ENCODE measurements at places on chromosomes 2 and 18. TPM values are rescaled to one million over a fixed set of nuclear protein-coding genes. Genes with fewer than 3 reads are reported as not detected.
A peak's percentile ranks its signal among the peaks of the same experiment; 100 is the strongest.

GRCh38 chr2:128789776-128790455, 471.2 kb upstream of the HS6ST1 start:
- no peaks in the 10 kb centered on the region for H3K27me3 ChIP-seq
- no peak overlapping the region for H3K27ac ChIP-seq
- H3K4me3 ChIP-seq = no peak overlapping the region

- H3K27me3 ChIP-seq = no peaks in the 10 kb centered on the region
- no peaks in the 10 kb centered on the region for H3K36me3 ChIP-seq
- no peak overlapping the region for H3K27ac ChIP-seq
- no peak overlapping the region for H3K4me3 ChIP-seq
- DNase-seq = no peak
Measured at GRCh38 chr2:20625491-20626391, 25.2 kb downstream of the HS1BP3 start.

DNA sequence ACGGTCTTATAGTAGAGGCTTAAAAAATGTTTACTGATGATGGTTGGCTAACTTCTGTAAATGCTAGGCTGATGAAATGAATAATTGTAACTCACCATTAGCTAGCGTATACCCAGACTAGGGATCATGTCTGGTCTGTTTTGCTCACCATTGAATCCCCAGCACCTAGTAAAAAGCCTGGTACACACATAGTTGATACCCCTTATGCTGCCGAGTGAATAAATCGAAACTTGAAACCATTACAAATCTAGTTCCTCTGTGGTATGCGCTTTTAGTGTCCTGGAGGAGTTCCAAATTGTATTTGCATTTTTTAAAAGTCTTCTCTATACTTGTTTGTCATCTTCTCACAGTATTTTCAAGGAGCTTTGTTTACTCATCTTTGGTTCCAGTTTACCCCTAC, 1.3 kb downstream of the TAF1B start:
- H3K36me3 ChIP-seq = peaks cover 20% of the 10 kb centered on the region
- no peaks in the 10 kb centered on the region for H3K27me3 ChIP-seq
- peak overlapping the region; percentile 88 for H3K4me3 ChIP-seq
- H3K4me1 ChIP-seq = peaks cover 23% of the 10 kb centered on the region
- DNase-seq = no peak

DNA sequence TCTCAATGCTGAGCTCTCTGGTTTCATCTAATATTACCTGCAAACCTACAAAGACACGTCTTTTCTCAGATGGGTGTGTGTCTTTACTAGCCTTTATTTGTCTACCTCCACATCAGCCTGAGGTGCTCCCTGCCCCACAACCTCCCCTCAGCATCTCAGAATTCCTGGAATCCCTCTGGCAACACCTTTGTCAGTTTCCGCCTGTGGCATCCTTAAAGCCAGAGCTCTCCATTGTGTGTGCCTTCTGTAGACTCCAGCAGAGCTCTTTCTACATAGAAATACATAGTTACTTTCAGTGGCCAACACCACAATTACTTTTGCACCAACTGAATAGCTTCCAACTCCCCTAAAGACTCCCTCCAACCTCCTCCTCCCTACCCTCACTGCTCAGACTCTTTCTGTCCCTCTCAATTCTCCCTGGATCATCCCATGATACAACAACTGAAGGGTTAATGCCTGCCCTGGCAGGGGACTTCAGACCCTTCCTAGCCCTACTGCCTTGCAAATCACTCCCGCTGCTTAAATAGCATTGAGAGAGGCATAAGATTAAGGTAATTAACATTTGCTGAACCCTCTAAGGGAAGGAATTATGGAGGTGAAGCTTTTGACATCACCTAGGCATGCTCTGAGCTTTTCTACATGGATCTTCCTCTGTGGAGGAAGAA, 39.6 kb upstream of the RMDN2 start:
- H3K27me3 ChIP-seq = peaks cover 19% of the 10 kb centered on the region
- no peak for DNase-seq
- H3K27ac ChIP-seq = no peak overlapping the region
- no peaks in the 10 kb centered on the region for H3K36me3 ChIP-seq
- H3K4me3 ChIP-seq = no peak overlapping the region

DNA sequence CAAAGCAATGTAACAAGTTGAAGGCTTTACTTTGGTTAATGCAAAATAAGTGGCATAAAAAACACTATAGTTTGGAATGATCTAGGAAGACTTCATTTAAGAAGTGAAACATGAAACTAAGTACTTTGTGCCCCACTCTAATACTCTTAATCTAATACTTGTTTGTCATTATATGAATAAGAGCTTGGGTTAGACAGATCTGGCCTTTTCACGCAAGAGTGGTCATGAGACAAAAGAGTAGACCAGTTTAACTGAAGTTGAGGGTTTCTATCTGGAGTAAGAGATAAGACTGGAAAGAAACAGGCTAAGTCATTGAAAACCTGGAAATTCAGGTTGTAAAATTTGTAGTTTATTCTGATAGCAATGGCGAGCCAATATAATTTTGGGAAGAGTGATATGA, 2.8 kb downstream of the SLC30A6 start:
- no peak for DNase-seq
- H3K4me1 ChIP-seq = peaks cover 25% of the 10 kb centered on the region
- no peak overlapping the region for H3K4me3 ChIP-seq
- H3K27me3 ChIP-seq = no peaks in the 10 kb centered on the region
- no peak overlapping the region for H3K27ac ChIP-seq
- peaks cover 21% of the 10 kb centered on the region for H3K36me3 ChIP-seq

DNA sequence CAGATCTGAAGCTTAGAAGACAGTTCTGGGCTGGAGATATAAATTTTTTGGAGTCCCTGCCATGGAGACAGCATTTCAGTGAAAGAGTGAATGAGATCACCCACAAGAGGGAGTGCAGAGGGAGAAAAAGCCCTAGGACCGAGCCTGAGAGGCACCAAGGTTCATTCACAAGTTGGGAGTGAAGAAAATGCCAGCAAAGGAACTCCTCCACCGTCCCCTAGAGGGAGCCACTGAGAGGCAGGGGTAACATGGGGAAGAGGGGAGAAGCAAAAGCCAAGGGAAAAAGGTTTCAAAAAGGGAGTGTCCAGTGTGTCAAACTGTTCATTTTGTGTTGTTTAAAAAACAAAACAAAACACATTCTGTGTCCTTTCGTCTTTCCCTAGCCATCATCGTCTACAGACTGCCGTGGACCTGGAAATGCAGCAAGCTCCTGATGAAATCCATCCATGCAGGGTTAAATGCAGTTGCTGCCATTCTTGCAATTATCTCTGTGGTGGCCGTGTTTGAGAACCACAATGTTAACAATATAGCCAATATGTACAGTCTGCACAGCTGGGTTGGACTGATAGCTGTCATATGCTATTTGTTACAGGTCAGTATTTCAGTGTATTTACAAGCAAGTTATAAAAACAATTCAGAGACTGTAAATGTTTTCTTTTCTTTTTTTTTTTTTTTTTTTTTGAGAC, 19.1 kb downstream of the CYBRD1 start:
- H3K27ac ChIP-seq = no peak overlapping the region
- no peak for DNase-seq
- no peaks in the 10 kb centered on the region for H3K4me1 ChIP-seq
- H3K27me3 ChIP-seq = peaks cover 19% of the 10 kb centered on the region

Gene CDKL4
- total RNA-seq = 1.2 TPM

Gene PLCL1
- total RNA-seq = 1.2 TPM

Gene UPP2
- not detected for total RNA-seq

Gene SLC4A3
- total RNA-seq = not detected

All from activated naive CD8-positive, alpha-beta T cell treated with anti-CD3 and anti-CD28 coated beads, Interleukin-2, amount 10 ng/mL, durations not matched to agents 7 days and 5 days (primary cell).